ENCODE measurements at places on chromosomes 13 and 19.

DNA sequence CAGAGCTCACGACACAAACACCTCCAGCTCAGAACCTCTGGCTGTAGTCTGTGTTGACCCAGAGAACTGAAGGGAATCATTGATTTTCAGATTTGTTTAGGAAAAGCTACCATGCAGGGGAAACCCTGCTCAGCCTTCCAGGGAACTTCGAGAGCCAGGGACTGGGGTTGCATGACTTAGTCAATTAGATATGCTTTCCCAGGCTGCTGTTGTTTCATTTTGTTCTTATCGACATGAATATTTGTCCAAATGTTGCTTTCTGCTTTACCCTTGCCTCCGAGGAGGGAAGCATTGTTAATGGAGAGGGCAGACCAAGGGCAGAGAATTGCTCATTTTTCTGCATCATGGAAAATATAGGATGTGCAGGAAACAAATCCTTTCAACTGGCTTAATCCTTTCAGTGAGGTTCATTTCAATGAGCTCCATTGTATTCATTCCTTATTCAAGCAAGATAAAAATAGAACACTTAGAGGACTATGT, 82.5 kb downstream of the KLF5 start:
- DNase-seq: no peak

GRCh38 chr19:51192689-51193088, 32.2 kb upstream of the CD33 start:
- no peak for DNase-seq

DNA sequence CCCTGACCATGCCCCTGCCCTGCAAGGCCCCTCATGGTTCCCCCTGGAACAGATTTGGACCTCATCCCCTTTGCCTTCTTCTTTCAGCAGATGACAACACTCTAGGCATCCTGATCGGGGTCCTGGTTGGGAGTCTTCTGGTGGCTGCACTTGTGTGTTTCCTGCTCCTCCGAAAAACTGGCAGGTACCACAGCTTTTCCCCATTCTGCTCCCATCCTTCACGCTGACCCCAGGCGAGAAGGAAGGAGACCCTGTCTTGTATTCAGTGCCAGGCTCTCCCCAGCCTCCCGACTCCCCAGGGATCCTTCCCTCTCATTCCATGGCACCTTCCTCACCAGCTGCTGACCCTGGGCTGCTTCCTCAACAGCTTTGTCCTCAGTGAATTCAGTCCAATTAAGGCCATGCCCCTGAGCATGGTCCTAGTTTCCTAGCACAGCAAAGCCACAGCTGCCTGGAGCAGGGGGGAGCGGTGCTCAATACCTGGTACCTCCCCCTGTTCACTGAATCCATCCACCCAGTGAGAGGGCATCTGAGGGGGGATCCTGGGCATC, 8.4 kb downstream of the CEACAM21 start:
- DNase-seq: no peak

DNA sequence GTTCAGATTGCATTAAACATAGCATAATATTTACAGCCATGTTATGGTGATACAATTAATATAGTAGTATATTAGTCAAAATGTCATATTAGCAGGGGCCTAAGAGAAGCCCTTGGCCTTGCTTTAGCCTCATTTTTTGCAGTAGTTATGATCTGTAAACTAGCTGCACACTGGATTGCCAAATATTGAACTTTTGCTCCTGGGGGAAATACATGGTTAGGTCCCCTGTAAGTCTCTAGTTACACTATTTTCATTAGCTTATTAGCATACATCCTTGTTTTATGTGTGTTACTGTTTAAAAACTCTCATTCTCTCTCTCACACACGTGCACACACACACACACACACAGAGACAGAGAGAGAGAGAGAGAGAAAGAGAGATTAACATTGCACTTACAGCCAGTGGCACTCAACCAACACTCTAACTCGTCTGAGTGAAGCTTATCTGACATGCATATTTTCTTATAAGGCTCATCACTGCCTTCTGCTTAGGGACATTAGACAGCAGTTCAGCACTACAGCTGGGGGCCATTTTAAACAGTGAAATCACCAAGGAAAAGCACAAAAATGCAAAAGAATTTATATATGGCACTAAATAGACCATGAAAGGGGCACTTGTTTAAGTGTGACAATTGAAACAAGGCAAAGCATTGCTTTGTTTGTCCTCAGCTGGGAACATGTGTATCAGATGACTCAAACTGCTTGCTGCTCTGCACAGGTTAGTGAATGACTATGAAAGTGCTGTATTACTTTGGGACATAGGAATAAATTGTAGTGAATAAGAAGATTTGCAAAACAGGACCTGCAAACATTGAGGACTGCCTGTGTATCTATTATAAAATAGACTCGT, 278.7 kb downstream of the GPC6 start:
- no peak for DNase-seq

DNA sequence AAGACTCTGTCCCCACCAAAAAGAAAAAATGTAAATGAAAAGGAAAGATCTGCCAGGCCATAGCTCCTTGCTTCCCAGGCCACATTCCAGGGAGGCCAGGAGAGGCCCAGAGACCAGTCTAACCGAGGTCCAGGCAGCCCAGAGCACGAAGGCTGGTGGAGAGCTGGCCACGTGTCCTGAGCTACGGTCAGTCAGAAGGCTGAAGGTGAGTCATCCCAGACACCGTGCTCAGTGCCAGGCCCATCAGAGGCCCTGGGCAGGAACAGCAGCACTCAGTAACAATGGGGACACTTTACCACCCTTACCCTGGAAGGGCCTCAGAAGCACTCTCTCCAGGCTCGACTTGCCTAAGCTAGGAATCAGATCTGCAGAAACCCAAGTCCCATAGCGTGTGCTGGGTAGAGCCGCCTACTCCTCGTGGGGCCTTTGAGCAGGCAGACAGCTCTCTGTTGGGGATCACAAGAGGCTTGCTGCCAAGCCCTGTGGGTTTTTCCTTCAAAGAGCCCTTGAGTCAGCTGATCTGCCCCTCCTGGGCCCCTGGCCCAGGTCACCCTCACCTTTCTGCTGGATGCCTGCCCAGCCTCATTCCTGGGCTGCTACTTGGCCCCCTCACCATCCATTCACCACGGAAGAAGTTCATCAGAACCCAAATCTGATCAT, 11.6 kb upstream of the DNMT1 start:
- DNase-seq: no peak

- DNase-seq: no peak
These were observed 209.2 kb downstream of the DLEU7 start for GRCh38 chr13:50634339-50634738.

DNA sequence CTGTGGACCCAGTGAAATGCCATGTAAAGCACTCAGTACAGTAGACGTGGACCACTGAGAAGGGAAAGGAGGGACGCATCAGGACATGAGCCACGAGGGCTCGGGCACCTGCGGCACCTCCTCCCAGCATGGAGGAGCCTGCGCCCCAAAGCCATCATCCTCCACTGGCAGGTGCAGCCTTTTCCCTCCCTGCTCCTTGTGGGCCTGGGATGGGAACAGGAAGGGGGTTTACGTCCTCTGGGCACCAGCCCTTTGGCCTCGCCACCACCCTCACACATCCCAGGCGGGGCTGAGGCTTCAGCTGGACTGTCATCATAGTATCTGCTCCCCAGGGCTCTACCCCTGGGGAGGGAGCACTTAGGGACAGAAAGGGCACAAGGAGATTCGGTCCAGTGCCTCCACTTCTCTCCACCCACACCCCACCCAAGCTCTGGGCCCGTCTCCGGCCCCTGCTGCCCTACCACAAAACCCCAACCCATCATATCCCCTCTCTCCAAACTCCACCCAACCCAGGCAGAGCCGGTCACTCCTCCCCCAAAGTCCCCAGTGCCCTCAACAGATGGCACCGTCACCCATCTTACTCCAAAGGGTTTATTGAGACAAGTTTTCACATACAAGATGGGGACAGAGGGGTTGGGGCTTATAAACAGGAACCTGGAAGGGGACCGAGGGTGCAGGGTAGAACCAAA, 2.2 kb upstream of the PRKD2 start:
- no peak for DNase-seq

- no peak for DNase-seq
These were observed 12.1 kb upstream of the FKRP start for GRCh38 chr19:46733690-46734292.

GRCh38 chr19:4360641-4361151, 17.3 kb downstream of the MPND start:
- no peak for DNase-seq

- no peak for DNase-seq
These were observed 192.9 kb downstream of the KLF5 start for GRCh38 chr13:73251626-73252265.

DNA sequence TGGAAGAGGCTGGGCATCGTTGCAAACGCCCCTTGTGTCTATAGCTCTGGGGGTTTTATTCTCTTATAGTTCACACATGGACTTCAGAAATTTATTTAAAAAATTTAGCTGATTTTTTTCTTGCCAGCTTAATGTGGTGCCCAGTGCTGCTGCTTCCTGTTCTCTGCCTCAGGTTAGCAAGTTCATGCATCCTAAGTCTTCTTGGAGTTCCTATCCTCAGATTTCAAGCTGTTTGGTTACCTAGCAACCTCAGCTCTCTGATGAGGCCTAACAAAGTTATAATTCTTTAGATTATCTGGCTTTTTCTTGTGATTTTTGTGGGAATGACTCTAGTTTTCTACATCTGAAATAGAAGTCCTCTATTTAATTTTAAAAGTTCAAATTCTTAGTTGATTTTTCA, 250.9 kb downstream of the MAB21L1 start:
- DNase-seq: no peak

- DNase-seq: no peak
These were observed 23.0 kb downstream of the NFIX start for GRCh38 chr19:13018035-13018914.

- DNase-seq: no peak
These were observed 65.9 kb downstream of the CHST8 start for GRCh38 chr19:33687481-33688170.

GRCh38 chr13:32330441-32330840, 15.1 kb downstream of the BRCA2 start:
- no peak for DNase-seq

DNA sequence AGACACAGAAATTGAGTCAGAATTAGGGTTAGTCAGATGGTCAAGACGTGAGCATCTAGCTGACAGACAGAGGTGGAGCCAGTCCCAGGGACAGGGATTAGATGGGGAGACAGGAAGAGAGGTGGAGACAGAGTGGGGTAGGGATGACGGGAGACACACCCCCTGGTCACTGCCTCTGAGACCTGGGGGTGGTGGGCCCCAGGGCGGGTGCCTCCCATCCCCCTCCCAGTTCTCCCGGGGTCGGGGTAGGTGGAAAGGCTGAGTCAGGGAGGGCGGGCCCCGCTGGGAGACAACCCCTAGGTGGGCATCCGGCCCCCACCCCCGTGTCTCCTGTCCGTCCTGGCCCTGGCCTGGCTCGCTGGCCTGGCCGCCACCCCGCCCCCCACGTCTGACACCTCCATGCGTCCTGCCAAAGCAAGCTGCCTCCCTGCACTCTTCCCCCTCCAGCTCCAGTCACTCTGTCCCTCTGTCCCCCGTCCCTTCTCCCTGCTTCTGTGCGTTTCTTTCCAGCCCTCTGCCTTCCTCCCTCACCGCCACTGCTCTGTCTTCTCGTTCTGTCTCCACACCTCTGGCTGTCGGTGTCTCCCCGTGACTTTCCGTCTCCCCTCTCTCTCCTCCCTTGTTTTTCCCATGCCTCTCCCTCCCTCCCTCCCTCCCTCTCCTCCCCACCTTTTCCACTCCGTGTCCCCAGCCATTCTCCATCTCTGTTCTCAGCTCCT, 15.1 kb downstream of the CCDC97 start:
- no peak for DNase-seq

- DNase-seq: no peak
These were observed 17.3 kb downstream of the SBK2 start for GRCh38 chr19:55519451-55520311.

DNA sequence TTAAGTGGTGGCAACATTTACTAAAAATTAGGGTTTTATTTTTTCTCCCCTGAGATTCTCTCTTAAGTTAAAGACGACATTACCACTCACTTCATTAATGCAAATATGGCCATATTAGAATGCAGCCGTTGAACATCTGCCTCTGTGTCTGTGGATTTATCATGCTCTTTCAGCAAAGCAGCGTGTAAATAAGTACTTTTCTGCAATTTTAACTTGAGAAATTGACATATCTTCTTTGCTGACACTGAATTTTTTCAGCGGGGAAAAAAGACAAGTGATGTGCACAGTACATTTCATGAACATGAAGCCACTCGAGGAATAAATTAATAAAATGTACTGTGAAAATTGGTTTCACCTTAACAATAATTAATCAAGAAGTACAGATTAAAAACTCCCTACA, 406.4 kb downstream of the ITGBL1 start:
- DNase-seq: no peak

DNA sequence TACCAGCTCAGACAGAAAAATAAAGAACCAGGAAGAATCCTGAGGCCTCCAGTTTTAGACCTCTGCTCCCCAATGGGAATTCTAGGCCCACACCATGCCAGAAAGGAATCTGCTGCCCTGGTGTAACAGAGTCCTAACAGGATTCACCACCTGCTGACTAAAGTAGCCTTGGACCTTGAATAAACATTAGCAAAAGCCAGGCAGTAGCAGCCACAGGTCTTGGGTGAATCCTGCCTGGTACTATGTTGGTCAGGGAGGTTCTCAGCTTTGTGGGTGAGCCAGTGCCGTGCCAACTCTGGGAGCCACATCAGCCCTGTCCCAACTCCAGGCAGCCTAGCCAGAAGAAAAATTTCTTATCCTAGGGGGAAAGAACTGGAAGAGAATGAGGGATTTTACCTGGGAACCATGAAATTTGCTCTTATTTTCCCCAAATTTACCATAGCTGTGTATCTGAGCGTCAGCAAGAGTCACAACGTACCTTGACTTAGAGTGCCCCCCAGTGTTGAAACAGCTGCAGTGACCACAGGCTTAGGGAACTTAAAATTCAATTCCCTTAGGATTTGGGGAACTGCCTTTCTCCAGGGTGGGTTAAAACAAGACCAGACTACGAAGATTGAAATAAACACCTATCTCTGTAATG, 1895.6 kb upstream of the PRR20A start:
- DNase-seq: no peak

GRCh38 chr13:95182570-95183265, 118.5 kb downstream of the ABCC4 start:
- DNase-seq: no peak

GRCh38 chr19:35153701-35154524, 622 bp upstream of the FXYD5 start:
- no peak for DNase-seq

- DNase-seq: no peak
These were observed 20.7 kb upstream of the CEACAM6 start for GRCh38 chr19:41734585-41734984.

DNA sequence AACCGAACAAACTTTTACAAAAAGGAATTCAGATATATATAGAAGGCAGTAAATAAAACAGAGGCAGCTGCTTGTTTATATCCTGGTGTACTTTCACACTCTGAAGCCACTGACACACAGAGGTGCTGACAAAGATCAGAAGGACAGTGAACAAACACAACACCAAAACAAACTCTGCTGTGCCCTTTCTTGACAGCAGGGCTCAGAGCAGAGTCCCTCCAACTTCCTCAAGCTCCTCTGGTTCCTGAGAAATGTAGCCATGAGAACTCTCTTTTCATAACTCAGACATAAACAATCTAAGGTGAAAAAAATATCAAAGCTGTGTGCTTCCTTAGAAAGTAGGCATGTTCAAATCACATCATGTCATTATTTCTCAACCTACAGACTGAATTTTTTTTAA, 1052.8 kb upstream of the SPRY2 start:
- DNase-seq: no peak

GRCh38 chr19:46828484-46828883, 22.2 kb downstream of the AP2S1 start:
- DNase-seq: no peak

GRCh38 chr19:39998501-39998900, 1.6 kb downstream of the ZNF546 start:
- DNase-seq: no peak
